ENCODE measurements at places on chromosomes 1 and 21. TPM values are rescaled to one million over a fixed set of nuclear protein-coding genes. Genes with fewer than 3 reads are reported as not detected.

- DNase-seq: no peak
Measured at GRCh38 chr21:41648591-41649031, 118.2 kb downstream of the RIPK4 start.

The EXO1 gene
- 0.62 TPM for total RNA-seq

DNA sequence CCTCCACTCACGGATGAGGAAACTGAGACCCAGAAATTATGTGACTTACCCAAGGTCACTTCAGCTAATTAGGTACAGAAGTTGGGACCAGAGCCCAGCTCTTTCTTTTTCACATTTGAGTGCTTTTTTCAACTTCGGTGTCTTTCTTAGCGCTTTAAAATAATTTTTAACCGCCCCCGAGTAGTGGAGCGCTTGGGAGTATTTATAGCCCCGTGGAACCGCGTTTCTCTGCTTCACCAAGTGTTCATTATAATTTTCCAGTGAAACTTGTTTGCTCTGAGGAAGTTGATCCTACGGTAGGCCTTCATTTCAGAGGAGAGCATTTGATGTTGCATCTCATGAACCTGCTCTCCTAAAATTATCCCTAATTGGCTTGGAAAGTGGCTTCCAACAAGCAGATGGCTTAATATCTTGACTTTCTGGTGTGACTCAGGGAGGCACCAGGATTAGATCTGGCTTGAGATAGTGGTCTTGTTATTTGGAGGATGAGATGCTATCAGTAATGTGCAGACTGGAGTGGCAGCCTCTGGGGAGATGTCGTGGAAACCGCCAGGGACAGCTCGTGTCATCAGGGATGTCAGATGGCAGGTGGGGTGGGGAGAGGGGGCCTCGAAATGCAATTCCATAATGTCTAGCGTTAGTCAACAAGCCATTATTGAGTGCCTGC is 321.3 kb downstream of the CAMTA1 start:
- no peak for DNase-seq

GRCh38 chr1:1000357-1001056 is 610 bp upstream of the HES4 start:
- peak; percentile 80 for DNase-seq

DNA sequence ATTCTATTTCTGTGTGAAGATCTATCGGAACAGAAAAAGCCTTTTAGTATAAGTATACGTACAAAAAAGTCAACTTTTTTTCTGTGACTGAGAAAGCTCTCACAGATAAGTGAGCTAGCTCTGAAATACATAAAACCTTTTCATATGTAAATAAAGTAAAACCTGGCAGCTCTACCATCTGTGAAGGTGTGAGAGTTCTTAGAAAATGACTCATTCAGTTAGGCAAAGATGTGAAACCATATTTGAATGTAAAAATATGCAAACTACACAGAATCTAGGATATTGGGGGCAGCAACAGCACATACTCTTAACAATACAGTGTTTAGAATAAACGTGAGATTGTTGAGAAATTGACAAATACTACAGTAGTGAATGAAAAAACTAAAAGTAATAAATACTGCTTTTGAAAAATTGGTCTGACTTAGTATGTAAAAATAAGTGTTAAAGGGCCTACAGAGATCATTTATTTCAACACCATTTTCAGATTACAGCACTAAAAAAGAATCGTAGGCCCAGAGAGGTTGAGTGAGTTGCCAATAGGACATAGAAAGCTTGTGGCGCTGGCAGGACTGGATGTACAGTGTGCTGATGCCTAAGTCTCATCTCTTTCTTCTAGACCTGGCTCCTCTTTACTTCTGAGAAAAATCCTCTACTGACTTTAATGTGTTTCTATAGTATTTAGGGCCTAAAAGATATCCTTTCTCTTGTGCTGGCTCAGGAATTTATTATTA is 19.8 kb downstream of the ATP6V1G3 start:
- DNase-seq: no peak

DNA sequence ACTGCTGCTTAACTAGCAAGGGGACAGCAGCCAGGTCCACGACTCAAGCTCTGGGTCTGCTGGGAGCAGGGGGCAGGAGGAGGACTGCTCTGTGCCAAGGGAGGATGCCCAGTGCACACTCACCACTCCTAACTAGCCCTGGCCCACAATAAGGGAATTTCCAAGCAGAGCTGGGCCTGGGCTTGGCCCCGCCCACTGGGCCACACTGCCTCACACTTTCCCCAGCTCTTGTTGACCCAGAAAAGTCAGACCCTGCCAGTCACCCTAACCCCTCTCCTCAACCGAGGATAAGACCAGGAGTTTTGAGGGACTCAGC is 18.7 kb downstream of the SLC9A1 start:
- DNase-seq: no peak

The TBX15 gene
- total RNA-seq: 0.43 TPM

- no peak for DNase-seq
Measured at GRCh38 chr1:164759144-164759920, 200.3 kb downstream of the PBX1 start.

DNA sequence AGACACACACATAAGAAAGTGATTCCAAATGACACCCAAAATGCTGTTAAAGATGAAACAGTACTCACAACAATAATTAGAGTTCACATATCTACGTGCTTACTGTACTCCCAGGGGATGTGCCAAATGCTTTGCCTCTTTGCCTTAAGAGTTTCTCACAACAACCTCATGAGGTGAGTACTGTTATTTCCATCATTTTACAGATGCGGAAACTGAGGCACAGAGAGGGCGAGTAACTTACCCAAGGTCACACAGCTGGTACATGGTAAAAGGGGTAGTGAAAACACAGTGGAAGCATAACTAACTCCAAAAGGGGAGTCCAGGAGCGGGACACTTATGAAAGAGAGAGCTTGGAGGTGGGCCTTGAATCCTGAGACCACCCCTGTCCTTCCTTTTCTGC is 171.8 kb downstream of the ACTL8 start:
- DNase-seq: no peak

- DNase-seq: no peak
Measured at GRCh38 chr1:222761083-222761482, 24.1 kb downstream of the FAM177B start.

DNA sequence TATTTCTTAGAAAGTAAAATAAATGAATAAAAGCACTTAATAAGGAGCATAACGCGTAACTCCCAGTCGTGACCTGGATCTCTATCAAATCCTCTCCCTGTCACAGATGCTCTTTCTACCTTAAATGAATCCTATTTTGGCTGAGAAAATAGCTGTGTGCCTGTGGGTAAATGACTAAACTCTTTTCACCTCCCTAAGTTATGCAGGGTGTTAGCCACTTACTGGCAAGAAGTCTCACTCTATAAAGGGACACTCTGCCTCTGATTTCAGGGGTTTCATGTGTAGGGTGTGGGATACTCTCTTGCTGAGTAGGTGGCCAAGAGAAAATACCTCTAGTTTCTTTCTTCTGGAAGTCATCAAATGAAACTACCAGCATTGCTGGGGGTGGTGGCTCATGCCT is 24.3 kb upstream of the PPP1R15B start:
- no peak for DNase-seq

DNA sequence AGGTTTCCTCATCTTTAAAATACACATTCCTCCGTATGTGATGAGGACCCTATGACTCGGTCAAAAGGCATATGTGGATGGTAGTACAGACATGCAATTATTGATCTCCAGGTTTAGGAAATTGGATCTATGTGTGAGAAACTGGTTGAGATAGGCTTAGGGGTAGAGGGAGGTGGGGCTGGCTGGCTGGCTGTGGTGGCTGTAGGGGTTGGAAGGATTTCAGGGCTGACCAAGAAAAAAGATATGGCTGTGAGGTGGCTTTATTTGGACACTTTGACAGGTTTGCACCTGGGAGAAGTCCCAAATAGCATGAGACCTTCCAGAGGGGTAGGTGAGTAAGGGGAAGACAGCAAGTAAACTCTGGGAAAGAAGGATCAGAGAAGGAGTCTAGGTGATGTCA is 39.6 kb upstream of the ADAM30 start:
- no peak for DNase-seq

The LCE2A gene
- total RNA-seq: not detected

GRCh38 chr1:173870252-173871075 is 2.3 kb downstream of the ZBTB37 start:
- DNase-seq: no peak

GRCh38 chr1:11308699-11309224 is 35.8 kb downstream of the UBIAD1 start:
- no peak for DNase-seq

The SLC30A10 gene
- total RNA-seq: 0.32 TPM

DNA sequence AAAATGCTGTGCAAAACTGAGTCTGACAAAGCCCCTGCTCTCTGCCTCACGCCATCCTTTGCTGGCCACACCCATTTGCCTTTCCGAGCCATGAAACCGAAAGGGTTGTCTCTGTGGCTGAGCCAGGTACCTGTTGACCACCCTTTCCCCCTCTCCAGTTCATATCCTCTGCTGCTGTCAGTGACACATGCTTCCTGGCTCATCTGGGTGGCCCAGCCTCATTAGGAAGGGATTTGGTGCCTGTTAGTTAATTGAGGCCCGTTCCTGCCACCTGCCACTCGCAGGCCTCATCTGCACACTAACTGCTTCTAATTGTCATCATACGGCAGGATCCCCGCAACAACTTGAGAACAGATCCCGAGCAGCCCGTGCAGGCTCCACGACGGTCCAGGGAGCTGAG is 79.2 kb downstream of the OLIG1 start:
- DNase-seq: no peak

The NCAM2 gene
- total RNA-seq: 4.3 TPM

GRCh38 chr1:100485855-100486258 is 52.1 kb upstream of the GPR88 start:
- DNase-seq: no peak

DNA sequence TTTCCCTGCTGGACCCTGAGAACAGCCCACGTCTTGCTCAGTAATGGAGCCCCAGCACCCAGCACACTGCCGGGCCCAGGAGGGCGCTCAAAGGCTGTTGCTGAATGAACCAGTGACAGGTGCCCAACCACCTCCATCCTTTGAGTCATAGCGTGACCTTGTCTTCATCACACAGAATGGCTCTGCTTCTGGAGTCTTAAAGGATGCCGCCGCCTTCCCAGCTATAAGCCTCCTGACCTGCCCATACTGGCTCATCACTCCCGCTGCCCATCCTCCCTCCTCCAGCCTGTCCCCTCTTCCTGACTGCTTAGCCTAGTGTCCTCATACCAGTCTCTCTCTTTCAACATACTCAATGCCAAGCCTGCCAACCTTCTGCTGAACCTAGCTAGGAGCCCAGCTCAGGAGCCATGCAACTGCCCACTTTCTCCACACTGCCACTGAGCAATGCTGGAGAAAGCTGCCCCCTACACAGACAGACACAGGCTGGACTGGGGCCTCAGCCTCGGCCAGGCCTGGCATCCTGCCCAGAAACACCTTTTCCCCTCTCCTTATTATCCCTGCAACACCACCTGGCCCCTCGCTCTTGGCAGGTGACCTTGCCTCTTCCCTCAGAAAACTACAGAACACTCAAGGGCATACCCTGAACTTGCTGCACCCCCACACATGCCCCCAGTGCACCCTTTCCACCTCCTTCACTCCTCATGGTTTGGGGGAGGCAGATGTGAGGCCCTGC is 14.1 kb downstream of the TTC39A start:
- DNase-seq: no peak

The TMPRSS2 gene
- total RNA-seq: not detected

The KRTAP25-1 gene
- not detected for total RNA-seq

GRCh38 chr21:45388611-45389296 is 16.2 kb upstream of the COL18A1 start:
- DNase-seq: peak; percentile 32

GRCh38 chr1:19461220-19461554 is 24.2 kb downstream of the CAPZB start:
- DNase-seq: no peak

The TSSK3 gene
- 1.0 TPM for total RNA-seq

- DNase-seq: no peak
Measured at GRCh38 chr1:221470000-221470698, 271.7 kb downstream of the DUSP10 start.

The FCAMR gene
- total RNA-seq: not detected

GRCh38 chr1:153659656-153660055 is 1.2 kb downstream of the SNAPIN start:
- no peak for DNase-seq

- no peak for DNase-seq
Measured at GRCh38 chr1:88247666-88248065, 436.4 kb upstream of the PKN2 start.

The SLFNL1 gene
- 0.22 TPM for total RNA-seq

DNA sequence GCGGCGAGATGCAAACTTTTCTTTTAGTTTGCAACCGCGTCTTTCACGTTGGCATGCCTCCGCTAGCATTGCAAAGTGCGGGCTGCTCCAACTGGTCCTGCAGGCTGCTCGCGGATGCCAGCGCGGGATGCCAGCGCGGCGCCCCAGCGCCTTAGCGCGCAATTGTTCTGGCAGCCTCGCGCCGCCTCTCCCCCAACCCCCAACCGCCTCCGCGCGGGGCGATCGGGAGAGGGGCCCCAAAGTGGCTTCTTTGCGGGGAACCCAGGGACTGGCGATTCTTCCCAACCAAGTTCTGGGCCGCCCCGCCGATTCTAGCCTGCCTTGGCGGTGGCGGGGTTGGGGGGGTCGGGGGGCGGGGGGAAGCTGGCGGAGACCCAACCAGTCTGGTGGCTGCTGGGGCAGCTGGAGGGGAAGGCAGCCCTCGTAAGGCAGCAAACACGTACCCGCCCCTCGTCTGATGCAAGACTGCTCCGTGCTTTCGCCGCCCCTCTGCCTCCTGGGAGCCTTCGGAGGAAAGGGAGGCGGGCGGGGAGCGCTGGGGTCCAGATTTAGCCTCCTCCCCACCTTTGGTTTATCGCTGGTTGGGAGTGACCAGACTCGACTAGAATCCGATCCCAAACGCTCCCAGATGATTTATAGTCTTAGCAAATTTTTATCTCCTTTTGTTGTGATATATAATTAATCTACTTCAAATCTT is 756 bp downstream of the PHGDH start:
- DNase-seq: peak; percentile 85

DNA sequence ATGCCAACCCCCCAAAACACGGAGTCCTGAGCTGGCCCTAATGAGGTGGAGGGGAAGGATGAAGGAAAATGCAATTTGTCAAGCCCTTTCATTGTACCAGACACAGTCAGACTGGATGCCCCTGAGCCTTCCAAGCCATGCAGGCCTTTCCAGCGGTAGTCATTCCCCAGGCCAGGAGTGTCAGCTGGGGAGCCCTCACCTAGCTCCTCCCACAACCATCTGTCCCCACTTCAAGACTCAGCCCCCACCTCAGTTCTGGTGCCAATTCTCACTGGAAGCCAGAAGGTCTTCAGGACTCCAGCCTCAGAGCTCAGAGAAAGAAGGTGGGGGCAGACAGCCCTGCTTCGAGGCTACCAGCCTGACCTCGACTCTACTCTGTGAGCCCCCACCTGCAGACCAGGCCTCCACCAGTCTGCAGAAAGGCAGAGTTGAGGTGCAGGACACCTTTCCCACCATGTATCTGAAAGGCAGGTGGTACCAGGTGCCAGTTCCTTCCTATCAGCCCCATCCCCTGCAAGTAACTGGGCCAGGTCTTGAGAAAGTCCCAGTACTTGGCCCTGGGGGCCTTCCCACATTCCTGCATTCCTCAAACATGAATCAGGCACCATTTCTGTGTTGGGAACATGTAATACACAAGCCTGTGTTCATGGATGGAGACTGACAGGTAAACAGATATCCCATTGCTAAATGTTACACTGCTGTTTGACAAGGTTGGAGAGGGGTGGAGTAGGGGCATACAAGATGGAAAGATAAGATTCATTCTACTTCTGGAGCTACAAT is 180.6 kb upstream of the EDN2 start:
- no peak for DNase-seq

The LRRC42 gene
- 12.0 TPM for total RNA-seq

- DNase-seq: no peak
Measured at GRCh38 chr1:168227620-168228019, 1.8 kb downstream of the SFT2D2 start.
